Neuronal stem cell (in vitro differentiated cells): ENCODE measurements at places on chromosomes 1 and 21.
A peak's percentile ranks its signal among the peaks of the same experiment; 100 is the strongest.

GRCh38 chr1:225816643-225817538, 7.0 kb downstream of the EPHX1 start:
- DNase-seq, result no peak

- DNase-seq, result no peak
Observed at GRCh38 chr1:51969038-51969705, 21.3 kb downstream of the RAB3B start.

DNA sequence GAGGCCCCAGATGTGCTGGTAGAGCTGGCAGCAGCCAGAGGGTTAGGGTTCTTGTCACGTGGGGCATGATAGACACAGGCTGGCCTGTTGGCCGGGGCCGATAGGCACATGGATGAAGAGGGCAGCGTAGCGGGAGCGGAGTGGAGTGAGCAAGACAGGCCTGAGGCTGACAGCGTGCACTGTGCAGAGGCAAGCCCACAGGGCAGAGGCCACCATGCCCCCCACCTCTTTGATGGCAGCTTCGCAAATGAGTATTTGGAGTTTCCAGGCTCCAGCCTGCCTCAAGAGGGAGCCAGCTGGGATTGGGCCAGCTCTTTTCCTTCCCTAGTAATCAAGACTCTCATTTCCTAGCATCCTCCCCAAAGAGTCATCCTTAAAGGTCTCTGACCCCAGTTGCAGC, 43.5 kb downstream of the TMCC2 start:
- no peak for DNase-seq

DNA sequence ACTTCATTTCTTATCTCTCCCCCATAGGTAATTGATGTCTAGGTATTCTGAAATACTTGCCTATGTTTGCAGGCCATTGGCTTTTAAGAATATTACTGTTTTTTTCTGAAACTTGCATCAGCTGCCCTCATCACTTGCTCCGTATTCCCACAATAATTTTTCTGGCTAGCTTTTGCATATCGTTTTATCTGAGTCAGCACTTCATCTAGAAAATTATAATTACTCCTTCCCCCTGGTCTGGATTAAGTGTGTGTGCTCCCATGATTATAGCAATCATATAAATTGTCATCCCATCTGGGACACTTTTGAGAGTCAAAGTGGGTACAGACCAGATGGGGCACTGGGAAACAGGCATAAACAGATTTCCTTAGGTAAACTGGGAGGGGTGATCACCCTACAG, 583.2 kb upstream of the B3GALT2 start:
- DNase-seq, result no peak

GRCh38 chr1:199854686-199855321, 172.7 kb upstream of the NR5A2 start:
- DNase-seq, result no peak

GRCh38 chr1:151611288-151611790, 511 bp upstream of the SNX27 start:
- no peak for DNase-seq

DNA sequence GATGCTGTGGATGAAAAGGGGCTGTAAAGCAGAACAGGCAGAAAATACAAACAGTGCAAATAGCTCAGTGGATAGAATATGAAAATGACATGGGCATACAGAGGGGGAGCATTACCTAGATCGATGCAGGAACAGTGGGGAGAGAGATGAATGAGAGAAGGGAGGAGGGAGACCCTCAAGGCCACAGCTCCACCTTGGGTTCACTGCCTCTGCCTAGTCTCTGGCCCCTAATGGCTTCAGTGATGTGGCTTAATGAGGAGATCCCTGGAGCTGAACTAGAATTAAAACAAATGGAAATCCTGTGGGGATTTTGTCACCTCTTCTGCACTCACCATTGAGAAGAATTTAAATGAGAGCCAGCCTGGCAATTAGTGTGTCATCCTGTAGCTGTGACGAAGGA, 165.0 kb downstream of the TNR start:
- DNase-seq, result no peak

- peak; percentile 4 for DNase-seq
Observed at GRCh38 chr1:207321790-207322645, 540 bp downstream of the CD55 start.

DNA sequence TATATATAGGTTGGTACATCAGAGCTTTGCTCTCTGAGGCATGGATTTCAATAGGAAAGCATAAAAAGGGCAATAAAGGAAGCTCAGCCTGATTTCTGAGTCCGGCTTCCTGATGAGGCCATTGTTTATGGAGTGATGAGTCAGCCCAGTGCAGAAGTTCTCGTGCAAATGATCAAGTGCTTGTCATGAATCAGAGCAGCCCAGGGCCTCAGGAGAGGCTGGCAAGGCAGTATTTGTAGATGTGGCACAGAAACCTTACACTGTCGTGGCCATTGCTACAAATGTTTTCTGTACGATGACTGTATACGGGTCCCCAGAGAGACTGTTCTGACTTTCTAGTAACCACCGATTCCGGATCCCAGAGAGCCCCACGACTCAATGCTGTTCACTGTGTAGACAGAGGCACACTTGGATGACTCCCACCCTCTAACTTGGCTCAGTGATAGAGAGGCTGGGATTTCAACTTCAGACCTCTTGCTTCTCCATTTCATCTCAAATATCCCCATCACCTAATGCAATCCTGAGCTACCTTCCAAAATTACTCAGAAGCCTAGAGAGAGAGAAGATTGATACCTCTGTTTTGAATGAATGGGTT, 26.8 kb downstream of the UMODL1 start:
- DNase-seq, result no peak

DNA sequence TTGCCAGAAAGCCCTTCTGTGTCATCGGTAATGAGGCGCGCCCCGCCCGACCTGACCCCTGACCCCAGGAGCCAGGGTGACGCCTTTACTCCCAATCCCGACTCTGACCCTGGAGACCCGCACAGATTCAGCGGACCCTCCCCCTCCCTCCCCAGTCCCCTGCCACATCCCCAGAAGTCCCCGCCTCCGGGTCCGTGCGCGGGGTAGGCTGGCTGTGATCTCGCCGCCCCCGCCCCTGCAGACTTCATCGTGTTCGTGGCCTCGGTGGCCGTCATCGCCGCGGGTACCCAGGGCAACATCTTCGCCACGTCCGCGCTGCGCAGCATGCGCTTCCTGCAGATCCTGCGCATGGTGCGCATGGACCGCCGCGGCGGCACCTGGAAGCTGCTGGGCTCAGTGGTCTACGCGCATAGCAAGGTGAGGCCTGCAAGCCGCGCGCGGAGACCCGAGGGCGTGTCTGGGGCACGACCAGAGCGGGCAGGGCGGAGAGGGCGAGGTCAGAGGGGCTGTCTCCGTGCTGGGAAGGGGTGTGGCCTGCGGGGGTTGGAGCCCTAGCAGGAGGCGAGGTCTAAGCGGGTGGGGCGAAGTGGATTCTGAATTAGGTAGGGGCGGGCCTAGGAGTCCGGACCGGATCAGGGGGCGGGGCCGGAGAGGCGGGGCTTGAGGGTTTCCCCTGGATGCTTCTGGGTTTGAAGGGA, 34.8 kb downstream of the KCNQ4 start:
- peak; percentile 77 for DNase-seq

DNA sequence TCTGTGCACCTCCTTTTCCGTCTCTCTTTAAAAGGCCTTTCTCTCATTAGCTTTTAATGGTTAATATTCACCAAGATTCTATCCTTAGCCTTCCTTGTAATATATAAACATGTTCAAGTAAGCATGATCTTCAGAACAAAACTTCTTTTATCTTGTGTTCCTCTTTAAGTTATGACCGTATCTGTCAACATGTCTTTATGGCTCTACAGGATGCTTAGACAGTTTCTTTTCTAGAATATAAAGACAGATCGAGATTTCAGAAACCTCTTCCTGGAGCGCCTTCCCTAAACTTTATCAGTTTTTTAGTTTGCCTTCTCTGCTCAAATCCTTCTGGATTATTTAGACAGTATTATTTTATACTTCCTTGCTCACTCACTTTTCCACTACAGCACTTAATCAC, 7.2 kb downstream of the RO60 start:
- DNase-seq, result no peak

DNA sequence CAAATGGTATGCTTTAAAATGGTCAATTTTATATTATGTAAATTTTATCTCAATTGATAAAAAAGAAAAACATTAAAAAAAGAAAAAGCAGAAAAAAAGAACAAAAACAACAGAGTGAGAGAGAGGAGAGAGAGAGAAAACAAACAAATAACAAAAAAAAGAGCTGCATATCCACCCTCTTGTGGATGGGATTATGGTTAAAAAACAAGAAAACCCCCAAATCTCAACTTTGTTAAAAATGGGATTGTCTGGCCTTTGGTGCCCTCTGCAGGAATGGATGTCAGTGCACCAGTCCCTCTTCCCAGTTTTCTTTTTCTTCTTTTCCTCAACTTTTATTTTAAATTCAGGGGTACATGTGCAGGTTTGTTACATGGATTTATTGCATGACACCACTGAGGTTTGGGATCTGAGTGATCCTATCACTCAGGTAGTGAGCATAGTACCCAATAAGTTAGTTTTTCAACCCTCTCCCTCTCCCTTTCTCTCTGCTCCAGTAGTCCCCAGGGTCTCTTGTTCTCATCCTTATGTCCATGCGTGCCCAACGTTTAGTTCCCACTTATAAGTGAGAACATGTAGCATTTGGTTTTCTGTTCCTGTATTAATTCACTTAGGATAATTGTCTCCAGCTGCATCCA, 28.1 kb downstream of the RNF187 start:
- DNase-seq, result peak; percentile 33

DNA sequence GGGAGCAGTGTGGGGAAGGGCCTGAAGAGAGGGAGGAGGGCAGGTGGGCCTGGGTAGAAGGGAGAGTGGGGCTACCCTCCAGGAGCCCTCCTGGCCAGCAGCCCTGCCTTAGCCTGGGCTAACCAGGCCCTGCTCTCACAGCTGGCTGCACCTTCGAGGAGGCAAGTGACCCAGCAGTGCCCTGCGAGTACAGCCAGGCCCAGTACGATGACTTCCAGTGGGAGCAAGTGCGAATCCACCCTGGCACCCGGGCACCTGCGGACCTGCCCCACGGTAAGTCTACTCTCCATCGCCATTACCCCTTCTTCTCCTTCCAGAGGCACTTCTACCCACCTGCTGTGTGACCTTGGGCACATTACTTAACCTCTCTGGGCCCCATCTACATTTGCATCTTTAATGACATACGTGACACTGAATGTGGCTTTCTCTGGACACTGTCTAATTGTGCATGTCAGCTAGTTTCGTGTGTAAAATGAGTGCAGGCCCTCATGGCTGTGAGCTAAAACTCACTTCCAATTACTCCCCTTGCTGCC, 18.9 kb downstream of the PTPRU start:
- DNase-seq, result no peak

- DNase-seq, result no peak
Observed at GRCh38 chr21:42281181-42281680, 34.0 kb downstream of the TFF3 start.

DNA sequence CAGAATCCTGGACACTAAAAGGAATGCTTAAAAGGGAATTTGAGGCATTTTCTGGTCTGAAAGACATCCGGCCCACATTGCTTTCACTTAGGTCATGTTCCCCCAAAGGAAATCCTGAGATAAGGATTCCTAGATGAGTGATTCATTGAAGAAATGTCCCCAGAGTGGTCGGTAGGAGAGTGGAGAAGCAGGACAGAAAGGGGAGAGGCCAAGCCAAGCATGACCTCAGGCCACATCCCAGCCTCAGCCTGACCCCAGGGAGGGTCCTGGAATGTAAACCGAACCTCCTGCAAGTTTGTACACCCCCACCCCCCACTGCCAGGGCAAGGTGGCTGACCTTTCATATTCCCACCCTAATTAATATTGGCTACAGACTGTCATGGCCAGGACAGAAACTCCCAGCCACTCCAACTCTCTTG, 16.6 kb downstream of the HIVEP3 start:
- no peak for DNase-seq

GRCh38 chr1:63742526-63742925, 31.3 kb upstream of the ROR1 start:
- DNase-seq, result no peak

- DNase-seq, result no peak
Observed at GRCh38 chr1:184656221-184656620, 98.4 kb downstream of the EDEM3 start.

DNA sequence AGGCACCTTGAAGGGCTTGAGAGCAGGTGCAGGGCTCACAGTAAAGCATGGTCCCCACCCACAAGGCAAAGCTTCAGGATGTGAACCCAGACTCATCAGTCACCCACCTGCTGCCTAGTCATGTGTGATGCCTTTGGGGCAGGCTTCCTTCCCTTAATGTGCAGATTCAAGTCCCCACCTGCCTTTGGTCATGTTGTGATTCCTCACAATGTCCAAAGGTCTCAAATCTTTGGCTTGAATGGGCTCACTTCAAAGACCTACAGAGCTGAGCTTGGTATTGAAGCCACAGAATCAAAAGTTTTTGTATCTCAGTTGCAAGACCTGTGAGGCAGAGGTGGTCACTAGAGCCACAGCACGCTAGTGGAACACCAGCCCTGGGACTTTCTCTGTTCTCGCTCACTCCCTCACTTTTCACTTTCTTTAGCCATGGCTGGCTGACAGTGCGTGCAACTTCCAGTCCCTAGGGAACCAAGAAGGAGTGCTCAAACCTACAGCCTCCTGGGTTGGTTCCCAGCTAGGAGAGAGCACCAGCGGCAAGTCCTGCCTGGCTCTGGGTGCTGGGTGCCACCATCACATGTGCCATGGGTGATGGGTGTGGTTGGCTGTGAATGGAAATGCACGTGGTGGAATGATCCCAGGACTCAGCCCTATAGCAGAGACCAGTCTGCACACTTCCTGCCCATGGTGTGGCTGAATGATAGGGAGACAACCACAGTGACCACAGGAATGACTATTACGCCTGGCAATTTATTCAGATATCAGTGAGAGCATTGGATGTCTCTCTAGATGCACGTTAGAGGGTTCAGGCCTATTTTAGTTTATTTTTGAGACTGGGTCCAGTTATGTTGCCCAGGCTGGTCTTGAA, 26.4 kb upstream of the CLIC6 start:
- no peak for DNase-seq

GRCh38 chr1:154186177-154186576, 5.7 kb downstream of the TPM3 start:
- no peak for DNase-seq

DNA sequence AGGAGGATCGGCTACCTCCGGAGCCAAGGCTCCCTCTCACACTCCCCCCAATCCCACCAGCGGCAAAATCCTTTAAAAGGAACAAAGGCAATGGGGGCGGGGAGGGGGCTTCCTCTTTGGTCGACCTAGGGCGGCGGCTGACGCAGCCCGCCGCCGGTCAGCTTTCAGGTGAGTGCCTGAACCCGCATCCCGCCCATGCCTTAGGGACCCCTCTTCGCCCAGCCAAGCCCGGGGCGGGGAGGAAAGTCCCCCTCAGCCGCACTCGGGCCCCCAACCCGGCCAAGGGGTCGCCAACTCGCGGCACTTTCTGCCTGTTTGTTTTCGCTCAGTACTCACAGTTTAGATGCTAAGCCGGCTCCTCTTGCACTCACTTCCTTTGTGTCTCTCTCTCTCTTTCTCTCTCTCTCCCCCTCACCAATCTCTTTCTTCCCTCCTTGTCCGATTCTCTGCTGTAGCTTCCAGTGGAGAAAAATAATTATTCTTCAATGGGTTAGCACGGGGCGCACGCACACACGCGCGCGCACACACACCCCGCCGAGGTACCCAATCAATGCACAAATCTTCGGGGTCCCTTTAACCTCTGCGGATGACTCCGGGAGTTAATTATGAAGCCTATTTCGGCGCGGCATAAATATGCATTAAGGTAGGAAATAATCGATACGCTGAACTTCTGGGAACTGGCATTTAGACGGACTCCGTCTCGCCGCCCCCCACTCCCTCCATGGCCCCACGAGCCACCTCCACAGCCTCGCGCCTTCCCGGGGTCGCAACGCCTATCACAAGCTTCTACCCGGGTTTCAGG, at the start of gene BLACAT1:
TSS of gene BLACAT1 (minus strand) at position 465 of the 802 bp plus-strand sequence.
- no peak for DNase-seq

- peak; percentile 87 for DNase-seq
Observed at GRCh38 chr1:155255243-155256007, at the start of gene ENTREP3. Gene ENTREP3, minus strand, starts transcription at chr1:155255483. Its CDS starts 606 bp downstream, at chr1:155254877.

- DNase-seq, result no peak
Observed at GRCh38 chr1:46188295-46189030, 9.8 kb downstream of the POMGNT1 start.
